Right lung (tissue), 10 donors: ENCODE measurements at places on chromosomes 3 and 15. TPM values are rescaled to one million over a fixed set of nuclear protein-coding genes. Genes with fewer than 3 reads are reported as not detected.

HLTF gene
- polyA plus RNA-seq, result 72.0 TPM

RAD51 gene
- polyA plus RNA-seq, result 12.2 TPM

EXD1 gene
- not detected for polyA plus RNA-seq

PRTG gene
- 8.2 TPM for polyA plus RNA-seq

LRRC15 gene
- 0.16 TPM for polyA plus RNA-seq

MORF4L1 gene
- polyA plus RNA-seq, result 720 TPM

SYNPR gene
- polyA plus RNA-seq, result 0.10 TPM

PTH1R gene
- 63.3 TPM for polyA plus RNA-seq

GOLGA8G gene
- polyA plus RNA-seq, result 0.04 TPM

ECE2 gene
- polyA plus RNA-seq, result not detected

FXR1 gene
- 240 TPM for polyA plus RNA-seq

DNA sequence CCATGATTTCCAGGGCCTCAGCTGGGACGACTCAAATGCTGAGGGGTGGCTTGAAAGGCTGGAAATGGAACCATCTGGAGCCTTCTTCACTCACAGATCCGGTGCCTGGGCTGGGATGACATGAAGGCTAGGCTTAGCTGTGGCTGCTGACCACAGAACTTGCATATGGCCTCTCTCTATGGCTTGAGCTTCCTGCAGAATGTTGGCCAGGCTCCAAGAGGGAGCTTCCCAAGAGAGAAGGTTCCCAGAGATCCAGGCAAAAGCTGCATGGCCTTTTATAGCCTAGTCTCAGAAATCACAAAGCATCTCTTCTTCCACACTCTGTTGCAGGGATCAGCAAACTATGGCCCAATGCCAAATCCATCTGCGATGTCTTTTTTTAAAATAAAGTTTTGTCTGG is 44.8 kb downstream of the GATM start:
- peak; percentile 23 for DNase-seq

DNA sequence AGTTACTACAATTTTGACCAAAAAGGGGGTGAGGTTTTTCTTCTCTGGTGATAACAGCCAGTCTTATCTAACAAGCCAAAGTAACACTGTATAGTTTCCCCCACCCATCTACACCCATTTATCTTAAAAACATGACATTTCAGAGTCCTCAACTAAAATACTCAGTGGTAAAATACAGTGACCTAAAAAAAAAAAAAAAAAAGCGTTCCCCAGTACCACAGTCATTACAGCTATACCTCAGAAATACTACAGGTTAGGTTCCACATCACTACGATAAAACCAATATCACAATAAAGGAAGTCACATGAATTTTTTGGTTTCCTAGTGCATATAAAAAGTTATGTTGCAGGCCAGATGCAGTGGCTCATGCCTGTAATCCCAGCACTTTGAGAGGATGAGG is 13.8 kb downstream of the DENND4A start:
- no peak for DNase-seq

- DNase-seq, result peak; percentile 39
These were observed 351.0 kb downstream of the MCTP2 start for GRCh38 chr15:94582368-94582767.

DNA sequence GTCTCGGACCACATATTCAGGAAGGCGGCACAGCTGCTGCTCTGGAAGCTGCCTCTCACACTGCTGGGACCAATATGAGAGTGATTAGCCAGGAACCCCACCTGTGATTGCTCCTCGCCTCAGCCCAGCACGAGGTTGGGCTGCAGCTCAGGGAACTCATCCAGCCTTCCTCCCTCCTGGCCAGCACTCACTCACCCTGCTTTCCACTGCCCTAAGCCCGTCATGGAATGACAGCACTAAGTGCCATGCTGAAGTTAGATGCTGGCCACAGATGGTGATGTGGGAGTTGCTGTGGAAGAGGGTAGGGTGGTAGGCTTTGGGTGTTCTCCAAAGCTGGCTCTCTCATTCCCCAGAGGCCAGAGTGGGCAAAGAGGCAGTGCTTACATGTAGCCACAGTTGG is 7.3 kb downstream of the MST1R start:
- no peak for DNase-seq

- DNase-seq, result peak; percentile 60
These were observed 65.0 kb downstream of the AAGAB start for GRCh38 chr15:67189326-67190051.

- no peak for DNase-seq
These were observed 227.2 kb downstream of the XXYLT1 start for GRCh38 chr3:195043607-195044339.

GRCh38 chr3:157120071-157120892 is 39.7 kb downstream of the CCNL1 start:
- DNase-seq, result no peak

DNA sequence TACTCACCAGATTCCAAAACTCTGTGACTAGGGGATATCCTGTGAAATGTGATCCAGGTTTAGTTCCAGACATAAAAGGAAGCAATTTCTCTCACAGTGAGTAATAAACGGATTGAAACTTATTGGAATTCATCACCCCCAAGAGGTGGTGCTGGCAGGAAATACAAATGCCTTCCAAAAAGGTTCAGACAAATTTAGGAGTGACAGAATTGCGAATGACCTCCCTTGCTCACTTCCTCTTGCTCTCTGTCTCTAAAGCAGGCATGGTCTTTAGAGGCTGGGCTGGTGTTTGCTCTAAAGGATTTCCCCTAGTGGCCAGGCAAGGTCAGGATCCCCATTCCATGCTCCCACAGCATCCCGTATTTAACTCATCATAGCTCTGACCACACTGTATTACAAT is 449.4 kb upstream of the PPP2R3A start:
- no peak for DNase-seq

- DNase-seq, result no peak
These were observed 27.0 kb downstream of the GPR156 start for GRCh38 chr3:120258009-120258408.

DNA sequence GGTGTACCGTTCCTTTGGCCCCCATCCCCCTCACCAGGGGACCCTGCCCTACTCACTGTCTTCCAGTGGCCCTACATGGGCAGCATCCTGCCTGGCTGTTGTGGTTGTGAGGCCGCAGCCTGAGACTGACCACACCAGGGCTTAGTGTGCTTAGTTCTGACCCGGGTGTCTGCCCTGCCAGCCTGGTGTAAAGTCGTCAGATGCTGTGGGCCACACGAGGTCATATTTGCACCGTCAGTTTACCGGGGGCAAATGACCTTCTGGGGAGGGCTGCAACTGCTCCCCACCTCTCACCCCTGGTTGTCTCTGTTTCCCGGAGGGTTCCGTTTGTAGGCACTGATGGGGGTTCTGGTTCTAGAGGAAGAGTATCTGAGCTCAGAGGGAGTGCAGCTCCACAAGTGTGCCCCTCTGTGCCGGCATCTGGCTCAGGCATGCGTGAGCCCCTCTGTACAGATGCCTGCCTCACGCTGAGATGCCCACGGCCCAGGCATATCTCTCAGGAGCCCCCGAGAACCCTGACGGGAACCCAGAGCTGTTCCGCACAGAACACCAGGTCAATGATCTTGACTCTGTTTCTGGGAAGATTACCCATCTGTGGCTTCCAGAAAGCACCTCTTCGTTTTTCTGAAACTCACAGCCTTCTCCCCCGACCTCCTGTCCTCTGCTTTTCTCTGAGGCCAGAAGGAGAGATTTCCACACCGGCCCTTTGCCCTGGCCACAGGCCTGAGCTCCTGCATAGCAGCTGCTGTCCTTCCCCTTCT is 19.2 kb downstream of the KLF13 start:
- no peak for DNase-seq

GRCh38 chr3:52792961-52793695 is 1.5 kb upstream of the ITIH3 start:
- DNase-seq, result no peak

DNA sequence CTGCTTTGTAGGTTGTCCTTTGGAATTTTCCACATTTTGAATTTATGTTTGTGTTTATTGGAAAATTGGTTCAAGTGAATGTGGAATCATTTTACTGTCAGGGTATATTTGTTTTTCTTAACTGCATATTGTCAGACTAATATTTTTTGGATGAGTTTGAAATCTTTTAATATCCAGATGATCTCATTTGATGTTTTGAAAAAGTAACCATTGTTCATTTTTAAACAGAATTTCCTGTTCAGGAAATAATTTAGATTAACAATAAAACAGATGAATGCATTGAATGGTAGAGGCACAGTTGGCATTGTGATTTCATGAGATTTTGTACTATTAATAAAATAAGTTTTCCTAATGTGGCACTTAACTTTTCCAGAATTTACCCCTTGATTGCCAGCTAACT is 15.5 kb downstream of the TRAK1 start:
- no peak for DNase-seq

GRCh38 chr3:70930066-70930465 is 617.6 kb upstream of the MDFIC2 start:
- DNase-seq, result no peak

DNA sequence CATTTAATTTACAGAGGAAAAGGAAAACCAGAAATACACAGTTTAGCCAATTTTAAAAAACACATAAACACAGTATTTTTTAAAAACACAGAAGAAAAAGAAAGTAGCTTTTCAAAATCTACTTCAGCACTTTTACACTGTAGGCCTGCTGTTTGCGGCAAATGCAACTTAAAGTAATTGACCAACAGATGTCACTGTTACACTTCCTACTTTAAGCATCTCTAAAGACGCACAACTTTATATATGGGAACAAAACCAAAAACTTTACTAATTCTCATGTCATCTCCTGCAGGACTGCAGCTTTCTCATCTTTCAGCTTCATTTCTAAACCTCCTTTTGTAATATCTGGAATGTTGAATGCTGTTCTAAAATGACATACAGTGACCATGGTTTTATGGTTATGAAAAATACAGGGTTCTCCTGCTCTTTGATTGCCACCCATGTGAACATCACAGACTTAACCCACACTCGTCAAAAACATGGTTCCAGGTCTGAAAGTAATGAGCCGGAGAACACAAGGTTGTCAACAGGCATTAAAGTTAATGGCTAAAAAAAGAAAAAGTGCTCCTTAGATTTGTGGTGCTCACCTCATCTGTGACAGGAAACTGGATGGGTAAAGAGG is 107.9 kb downstream of the FMN1 start:
- peak; percentile 63 for DNase-seq

- no peak for DNase-seq
These were observed 219.7 kb upstream of the COL8A1 start for GRCh38 chr3:99418709-99419108.

DNA sequence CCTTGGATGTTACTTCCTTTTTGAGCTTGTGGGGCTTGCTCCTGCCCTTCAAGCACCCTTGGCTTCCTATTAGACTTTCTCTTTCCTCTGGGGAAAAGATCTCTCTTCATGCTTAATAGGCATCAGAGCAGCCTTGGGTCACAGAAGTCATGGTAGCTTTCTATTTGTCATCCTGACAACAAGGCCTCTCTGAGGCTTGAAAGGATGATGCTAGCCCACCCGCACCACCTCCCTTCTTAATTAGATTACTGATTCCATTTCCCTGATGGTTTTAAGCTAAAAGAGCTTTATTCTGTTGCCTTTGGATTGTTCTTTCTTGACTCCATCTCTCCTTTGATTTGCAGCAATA is 435.5 kb upstream of the TPM1 start:
- DNase-seq, result no peak

GRCh38 chr15:75758071-75758872 is 45.6 kb upstream of the CSPG4 start:
- DNase-seq, result peak; percentile 85
